Foreskin fibroblast (primary cell): ENCODE measurements at places on chromosomes 3 and 15.

GRCh38 chr3:100288288-100288894 lies 27.6 kb downstream of the TBC1D23 start:
- DNase-seq: no peak

GRCh38 chr15:34753236-34753894 lies 1.4 kb downstream of the GJD2 start:
- DNase-seq: peak; percentile 74

DNA sequence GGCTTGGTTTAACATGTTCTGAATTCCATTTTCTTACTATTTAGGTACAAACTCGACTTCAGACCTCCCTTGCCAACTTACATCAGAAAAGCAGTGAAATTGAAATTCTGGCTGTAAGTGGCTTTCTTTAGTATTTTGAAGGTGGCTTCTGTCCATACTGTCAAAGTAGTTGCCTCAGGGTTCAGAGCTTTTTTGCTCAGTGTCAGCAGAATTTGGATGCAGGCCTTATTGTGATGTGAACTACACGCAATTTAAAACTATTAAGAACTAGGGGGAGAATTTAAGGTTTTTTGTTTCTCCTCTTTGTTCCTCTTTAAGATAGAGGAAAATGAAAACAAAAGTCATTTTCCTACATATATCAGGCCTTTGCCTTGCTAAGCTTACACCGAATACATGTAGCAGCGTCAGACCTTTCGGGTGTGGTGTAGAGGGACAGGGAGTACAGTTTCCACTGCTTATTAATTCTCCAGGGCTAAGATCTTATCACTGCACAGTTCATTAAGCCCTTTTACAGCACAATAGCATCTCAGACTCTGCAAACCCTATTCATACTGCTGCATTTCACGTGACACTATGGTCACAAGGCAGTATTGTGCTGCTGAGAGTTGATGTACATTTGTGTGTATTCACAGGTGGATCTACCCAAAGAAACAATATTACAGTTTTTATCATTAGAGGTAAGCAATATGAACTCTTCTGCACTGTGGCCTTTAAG lies 6.7 kb downstream of the SRP14 start:
- DNase-seq: no peak

DNA sequence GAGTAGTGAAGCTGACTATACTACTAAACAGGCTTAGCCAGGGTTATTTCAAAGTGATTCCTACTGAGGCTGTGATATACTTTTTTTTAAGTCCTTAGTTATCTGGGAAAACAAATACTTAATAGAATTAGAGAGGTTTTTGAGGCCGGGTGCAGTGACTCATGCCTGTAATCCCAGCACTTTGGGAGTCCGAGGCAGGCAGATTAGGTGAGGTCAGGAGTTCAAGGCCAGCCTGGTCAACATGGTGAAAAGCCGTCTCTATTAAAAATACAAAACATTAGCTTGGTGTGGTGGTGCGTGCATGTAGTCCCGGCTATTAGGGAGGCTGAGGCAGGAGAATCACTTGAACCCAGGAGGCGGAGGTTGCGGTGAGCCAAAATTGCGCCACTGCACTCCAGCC lies 34.2 kb downstream of the PRTG start:
- DNase-seq: no peak

DNA sequence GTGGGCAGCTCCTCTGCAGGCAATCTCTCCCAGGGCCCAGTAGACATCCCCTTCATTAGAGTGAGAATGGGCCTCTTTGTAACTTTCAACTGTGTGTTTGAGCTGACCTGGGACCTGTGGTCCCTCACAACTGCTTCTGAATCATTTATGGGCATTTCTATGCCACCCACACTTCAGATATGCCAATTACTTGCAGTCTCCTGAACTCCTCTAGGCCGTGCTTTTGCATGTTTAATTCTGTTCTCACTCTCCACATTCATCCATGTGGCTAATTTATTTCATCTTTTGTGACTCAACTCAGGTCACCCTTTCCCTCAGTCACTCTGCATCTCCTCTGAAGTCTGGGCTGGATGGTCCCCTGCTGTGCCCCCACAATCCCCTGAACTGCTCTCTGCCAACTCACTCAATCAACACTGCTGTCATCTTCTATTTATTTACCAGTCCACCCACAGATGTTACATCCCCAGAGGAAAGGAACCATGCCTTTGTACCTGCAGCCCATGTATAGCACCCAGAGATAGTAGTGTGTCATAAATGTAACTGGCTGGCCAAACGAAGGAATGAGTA lies 364.7 kb downstream of the EPHB1 start:
- no peak for DNase-seq

- DNase-seq: no peak
These were observed 133.7 kb upstream of the ALCAM start for GRCh38 chr3:105233010-105233409.

GRCh38 chr15:45064386-45064785 lies 41.4 kb downstream of the SORD start:
- DNase-seq: peak; percentile 24

GRCh38 chr3:83622526-83622925 lies 1336.3 kb upstream of the CADM2 start:
- DNase-seq: no peak

- DNase-seq: no peak
These were observed 50.0 kb upstream of the SMAD6 start for GRCh38 chr15:66651913-66652642.

DNA sequence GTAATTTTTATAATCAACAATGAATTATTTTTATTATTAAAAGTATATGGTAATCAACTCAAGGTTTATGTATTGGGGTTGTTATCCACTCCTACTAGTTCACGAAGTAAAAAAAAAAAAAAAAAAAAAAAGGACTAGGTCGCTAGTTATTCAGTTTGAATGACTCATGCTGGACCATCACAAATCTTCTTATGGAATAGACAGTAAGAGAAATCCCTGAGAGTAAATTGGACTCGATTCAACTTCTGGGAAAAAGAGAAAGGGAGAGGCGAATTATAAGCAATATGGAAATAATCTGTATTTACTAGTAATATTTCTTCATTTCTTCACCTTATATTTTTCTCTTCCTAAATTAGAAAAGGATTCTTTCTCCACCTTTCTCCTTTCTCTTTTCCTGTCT lies 2.0 kb downstream of the MYEF2 start:
- no peak for DNase-seq

GRCh38 chr3:106302451-106303221 lies 433.8 kb upstream of the CBLB start:
- no peak for DNase-seq

DNA sequence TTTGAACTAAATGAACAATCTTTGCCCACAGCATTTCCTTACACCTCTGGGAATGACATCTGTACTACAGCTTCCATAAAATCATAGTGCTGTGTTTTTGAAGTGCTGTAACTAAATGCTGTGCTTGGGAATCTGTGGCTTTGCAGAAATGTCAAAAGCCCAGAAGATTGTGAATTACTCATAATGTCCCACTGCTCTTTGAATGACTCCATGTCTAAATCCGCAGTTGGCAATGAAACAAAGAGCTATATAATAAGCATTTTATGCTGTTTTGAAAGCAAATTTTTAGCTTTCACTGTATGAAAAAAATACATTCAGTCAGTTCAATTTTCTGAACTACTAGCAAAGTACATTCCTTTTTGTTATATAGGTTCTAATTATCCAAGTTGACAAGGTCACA lies 88.6 kb upstream of the ADAMTS17 start:
- no peak for DNase-seq

GRCh38 chr3:72483554-72484104 lies 364.6 kb downstream of the SHQ1 start:
- no peak for DNase-seq

DNA sequence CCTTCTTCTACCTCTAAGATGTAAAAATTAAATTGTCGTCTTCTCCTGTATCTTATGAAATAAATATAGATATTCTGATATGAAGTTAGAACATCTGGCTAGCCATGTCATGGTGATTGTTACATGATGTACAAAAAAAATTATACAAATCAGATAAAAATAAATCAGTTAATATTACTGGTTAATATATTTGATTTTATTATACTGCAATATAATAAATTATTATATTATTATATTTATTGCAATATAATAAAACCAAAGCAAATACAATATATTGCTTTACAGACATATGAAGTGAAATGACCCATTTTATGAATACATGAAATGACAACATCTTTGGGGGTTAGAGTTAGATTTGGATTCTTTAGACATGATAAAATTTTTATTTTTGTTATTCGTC lies 72.3 kb upstream of the NAALADL2 start:
- DNase-seq: no peak

- peak; percentile 62 for DNase-seq
These were observed 89.3 kb upstream of the C2CD4B start for GRCh38 chr15:62254137-62254934.

DNA sequence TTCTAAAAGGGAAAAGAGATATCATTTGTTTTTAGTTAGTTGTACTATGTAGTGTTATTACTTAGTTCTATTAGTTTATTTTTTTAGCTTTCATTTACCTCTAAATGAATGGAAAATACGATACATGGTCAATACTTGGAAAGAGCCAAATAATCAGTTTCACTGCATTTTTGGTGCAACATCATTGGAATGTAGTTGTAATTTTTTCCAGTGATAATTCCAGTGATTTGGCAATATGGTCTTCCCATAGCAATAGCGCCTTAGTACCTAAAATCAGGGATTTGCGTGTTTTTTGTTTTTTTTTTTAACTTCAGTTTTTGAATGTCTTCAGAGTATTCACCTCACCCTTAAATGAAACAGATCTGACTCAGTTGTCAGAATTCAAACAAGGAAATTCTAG lies 41.8 kb downstream of the RAB8B start:
- DNase-seq: no peak

- no peak for DNase-seq
These were observed 45.7 kb downstream of the POC1A start for GRCh38 chr3:52108302-52109232.

DNA sequence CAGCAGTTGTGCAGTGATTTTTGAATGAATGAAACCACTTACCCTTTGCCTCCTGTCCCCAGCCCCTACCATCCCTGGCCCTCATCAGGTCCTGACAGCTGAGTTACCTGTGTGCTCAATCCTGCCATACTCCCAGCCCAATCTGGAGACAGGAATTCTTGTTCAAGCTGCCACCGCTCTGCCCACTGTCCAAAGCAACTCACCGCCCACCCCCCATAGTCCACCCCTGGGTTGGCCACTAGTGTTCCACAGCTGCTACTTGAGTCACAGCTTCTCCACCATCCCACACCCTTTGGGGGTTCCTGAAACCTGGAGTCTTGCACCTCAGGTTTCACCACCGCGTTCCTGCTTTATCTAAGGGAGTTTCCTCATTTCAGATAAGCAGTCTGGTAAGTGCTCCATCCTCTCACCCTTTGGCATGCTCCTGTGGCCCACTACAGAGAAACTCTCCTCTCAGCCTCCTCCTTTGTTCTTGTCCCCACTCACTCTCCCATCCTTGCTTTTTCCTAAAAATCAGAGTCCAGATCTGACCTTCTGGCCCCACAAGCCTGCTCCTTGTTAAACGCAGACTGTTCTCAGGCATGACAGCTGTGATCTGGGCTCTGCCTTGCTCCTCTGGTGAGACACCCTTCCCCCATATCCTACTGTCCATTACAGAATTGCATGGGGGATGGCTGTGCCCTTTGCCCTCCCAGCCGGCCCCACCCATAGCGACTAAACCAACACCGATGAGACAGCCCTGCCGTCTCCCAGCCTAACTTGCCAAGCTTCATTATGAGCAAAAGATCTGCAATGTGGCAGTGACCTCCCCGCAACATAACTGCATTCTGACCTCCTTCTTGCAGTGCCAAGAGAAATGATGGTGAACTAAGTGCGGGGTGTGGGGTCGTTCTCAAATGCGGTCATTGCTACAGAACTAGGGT lies 50.0 kb downstream of the CYP19A1 start:
- no peak for DNase-seq

- no peak for DNase-seq
These were observed 245.3 kb downstream of the MCTP2 start for GRCh38 chr15:94476686-94477085.

- DNase-seq: peak; percentile 92
These were observed at the start of gene IL17RD for GRCh38 chr3:57164657-57165573. Gene IL17RD (minus strand): TSS chr3:57165353. CDS start chr3:57165286, 67 bp downstream.

DNA sequence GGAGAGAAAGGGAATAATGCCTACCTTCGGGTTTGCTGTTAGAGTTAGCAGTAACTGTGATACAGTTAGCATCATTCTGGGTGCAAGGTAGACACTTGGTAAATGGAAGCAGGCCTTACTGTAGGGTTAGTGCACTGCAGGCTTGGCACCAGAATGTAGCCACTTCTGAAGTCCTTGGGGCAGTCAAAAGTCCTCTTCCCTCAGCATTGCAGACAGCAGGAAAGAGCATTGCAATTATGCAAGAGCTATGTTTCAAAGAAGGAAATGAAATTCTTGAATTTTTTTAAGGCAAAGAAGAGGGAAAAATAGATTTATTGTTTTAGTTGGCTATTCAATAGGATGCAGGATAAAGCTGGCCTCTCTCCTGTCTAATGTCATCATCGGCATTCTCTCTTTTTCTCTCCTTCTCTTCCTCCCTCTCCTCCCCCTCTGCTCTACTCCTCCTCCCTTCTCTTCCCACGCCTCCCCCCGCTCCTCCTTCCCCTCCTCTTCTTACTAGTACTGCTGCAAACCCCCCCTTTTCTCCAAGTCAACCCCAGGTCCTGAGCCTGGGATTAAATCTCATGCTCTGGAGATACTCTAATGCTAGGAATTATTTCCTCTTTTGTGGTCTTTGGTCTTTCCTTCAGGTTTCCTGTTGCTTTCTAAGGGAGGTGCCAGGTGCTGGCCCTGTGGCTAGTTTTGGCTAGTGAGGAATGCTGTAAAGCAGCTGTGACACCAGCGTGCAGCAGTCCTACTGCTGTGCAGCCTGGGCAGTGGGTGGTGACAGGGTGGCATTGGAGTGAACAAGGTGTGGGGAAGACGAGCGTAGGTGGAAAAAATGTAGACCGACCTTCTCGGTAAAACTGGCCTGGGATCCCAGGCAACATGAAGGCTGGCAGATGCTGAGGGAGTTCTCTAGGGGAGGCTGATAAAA lies 21.7 kb downstream of the EEFSEC start:
- DNase-seq: no peak

GRCh38 chr3:127200086-127200691 lies 7.3 kb downstream of the PRR23E start:
- DNase-seq: no peak

- DNase-seq: peak; percentile 51
These were observed 34.8 kb upstream of the RAB6B start for GRCh38 chr3:133930341-133930933.

DNA sequence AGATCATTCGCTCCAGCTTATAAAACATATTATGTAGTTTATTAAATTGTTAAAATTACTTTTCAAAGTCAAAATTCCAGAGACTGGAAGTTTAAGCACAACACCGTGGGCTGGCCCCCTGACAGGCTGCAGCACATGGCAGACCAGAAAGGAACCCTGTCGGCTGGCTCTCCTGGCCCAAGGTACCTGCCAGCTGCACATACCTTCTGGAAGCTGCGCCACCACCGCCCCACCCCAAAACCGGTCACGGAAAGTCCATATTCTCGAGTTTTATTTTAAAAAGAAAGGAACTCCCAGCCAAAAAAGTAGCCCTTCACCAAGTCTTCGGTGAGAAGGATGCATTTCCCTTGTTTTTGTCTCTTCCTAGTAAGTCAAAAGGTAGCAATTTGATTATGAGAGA lies 94.6 kb downstream of the FOXP1 start:
- no peak for DNase-seq
